Activated CD4-positive, CD25-positive, alpha-beta regulatory T cell (primary cell): ENCODE measurements at places on chromosomes 3 and 15.

- no peak for DNase-seq
These were observed 48.7 kb downstream of the MYH15 start for GRCh38 chr3:108461661-108462111.

DNA sequence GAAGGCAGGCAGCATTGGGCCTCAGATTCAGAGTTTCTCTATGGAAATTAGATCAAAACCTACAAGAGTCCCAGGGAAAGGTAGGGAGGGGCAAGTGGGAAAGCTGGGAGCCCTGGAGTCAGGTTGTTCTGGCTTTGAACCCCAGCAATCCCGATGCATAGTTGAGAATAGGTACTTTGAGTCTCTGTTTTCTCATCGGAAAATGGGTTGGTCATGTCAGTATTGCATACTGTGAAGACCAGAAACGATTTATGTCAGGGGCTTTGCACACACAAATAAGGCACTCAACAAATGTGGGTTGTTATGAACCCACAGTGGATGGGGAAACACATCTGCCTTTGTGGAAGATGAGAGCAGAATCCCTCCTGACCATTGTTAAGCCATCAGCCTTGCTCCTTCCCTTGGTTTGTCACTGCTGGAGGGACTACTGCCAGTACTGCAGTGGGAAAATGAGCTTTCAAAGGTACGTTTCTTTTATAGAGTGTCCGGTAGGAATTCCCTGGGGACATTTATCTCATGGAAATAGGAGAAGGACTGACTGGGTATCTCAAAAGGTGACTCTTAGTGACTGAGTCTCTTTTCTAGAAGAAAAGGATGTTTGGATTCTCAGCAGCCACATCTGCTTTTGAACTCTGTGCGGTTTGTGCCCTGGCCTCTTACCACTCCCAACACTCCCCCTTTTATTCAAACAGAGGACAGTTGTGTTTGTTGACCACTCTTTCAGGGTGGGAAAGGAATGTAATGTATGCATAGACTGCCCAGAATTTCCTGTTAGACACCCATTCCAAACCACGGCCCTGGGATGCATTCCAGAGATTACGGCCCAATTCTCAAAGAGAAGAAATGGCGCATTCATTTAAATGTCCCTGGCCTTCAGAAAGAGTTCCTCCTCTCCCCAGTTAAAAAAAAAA is 54.6 kb upstream of the VILL start:
- no peak for DNase-seq

- no peak for DNase-seq
These were observed 57.5 kb upstream of the SCN5A start for GRCh38 chr3:38706961-38707360.

GRCh38 chr15:90513448-90513847 is 16.3 kb upstream of the CRTC3 start:
- no peak for DNase-seq

- no peak for DNase-seq
These were observed 114.4 kb downstream of the FOXP1 start for GRCh38 chr3:71469138-71469435.

DNA sequence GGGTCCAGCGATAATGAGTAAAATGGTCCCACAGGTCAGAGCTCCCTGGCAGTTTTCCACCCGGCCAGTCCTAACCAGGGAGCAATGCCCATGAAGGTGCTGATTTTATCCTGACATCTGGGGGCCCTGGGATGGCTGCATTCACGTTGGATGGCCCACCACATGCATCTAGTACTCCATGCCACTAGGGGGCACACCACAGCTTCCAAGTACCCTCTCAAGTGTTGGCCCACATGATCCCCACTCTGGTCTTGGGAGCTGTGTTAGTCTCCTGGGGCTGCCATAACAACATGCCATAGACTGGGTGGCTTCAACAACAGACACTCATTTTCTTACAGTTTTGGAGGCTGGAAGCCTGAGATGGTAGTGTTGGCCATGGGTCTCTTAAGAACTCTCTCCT is 225.5 kb downstream of the SLCO3A1 start:
- DNase-seq: no peak

DNA sequence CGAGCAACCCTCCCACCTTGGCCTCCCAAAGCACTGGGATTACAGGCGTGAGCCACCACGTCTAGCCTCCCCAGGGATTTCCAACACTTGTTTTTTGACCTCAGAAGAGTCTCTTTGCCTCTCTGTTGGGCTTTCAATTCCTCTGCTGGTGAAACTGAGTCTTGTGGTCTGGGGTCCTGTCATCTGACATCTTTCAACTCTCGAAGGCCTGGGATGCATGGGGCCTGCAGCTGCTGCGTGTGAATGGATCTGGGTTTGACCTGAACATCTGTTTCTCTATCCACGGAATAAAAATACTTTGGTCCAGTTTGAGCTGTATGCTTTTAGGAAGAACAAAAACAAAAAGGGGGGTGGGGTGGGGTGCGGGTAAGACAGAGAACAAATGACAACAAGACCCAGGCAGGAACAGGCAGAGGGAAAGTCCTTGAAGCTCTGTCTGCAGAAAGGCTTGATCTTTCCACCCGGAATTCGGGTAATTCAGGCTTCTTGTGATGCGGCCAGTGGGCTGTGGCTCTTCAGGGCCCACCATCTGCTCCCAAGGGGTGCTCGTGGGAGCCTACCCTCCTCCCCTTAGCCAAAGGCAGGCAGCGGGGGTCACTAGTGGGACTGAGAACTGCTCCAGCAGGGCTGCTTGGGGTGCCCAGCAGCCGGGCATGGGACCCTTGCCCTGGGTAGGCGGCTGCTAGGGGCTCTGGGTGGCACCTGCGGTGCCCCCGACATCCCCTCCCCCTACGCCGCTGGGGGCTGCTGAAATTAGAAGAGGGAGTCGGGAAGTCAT is 71.5 kb downstream of the SLC12A8 start:
- DNase-seq: no peak

GRCh38 chr3:30918761-30919160 is 24.3 kb upstream of the GADL1 start:
- DNase-seq: no peak

GRCh38 chr3:177836671-177837070 is 639.4 kb upstream of the TBL1XR1 start:
- DNase-seq: no peak

- DNase-seq: no peak
These were observed 357.4 kb downstream of the SHQ1 start for GRCh38 chr3:72490688-72491435.

DNA sequence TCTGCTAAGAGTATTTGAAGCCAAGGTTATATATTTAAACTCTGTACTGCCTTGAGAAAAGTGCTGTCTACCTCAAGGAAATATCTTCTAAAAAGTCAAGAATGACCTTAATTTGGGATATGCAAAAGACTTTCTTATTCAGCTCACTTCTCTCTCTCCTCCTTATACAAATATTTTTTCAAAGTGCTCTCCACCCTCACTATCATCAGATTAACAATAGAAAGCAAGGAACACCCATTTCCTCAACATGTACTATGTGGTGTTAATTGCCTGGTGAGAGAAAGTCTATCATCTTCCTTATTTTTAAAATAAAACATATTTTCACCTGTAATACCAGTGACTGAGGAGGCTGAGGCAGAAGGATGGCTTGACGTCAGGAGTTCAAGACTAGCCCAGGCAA is 44.4 kb upstream of the RSL24D1 start:
- no peak for DNase-seq

DNA sequence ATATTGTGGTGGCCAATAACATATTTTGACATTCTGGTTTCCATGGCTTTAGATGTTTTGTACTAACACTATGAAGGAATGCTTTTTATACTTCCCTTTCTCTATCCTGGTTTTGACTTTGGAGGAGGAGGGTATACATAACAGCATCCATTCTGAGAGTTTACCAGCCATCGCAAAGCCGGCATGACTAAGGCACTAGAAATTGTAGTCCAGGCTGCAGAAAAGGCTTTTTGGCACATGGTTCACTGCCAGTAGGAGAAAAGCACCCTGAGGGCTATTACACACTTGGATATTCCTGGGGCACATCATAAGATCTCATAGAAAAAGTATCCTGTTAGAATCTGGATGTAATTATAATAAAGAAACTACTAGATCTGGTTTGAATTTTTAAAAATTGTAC is 101.8 kb downstream of the STT3B start:
- no peak for DNase-seq

DNA sequence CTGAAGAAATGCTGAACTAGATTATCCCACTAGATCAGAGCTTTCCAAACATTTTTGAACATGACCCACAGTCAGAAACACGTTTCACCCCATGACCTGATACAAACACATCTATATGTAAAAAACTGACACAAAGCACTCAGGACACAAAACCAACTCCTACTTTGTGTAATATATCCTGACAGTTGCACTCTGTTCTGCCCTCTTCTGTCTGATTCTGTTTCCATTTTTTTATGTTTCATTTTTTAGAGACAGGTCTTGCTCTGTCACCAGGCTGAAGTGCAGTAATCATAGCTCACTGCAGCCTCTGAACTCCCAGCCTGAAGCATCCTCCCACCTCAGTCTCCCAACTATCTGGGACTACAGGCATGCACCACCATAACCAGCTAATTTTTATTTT is 15.8 kb upstream of the RFTN1 start:
- DNase-seq: no peak

GRCh38 chr15:94300612-94301011 is 69.3 kb downstream of the MCTP2 start:
- DNase-seq: no peak

DNA sequence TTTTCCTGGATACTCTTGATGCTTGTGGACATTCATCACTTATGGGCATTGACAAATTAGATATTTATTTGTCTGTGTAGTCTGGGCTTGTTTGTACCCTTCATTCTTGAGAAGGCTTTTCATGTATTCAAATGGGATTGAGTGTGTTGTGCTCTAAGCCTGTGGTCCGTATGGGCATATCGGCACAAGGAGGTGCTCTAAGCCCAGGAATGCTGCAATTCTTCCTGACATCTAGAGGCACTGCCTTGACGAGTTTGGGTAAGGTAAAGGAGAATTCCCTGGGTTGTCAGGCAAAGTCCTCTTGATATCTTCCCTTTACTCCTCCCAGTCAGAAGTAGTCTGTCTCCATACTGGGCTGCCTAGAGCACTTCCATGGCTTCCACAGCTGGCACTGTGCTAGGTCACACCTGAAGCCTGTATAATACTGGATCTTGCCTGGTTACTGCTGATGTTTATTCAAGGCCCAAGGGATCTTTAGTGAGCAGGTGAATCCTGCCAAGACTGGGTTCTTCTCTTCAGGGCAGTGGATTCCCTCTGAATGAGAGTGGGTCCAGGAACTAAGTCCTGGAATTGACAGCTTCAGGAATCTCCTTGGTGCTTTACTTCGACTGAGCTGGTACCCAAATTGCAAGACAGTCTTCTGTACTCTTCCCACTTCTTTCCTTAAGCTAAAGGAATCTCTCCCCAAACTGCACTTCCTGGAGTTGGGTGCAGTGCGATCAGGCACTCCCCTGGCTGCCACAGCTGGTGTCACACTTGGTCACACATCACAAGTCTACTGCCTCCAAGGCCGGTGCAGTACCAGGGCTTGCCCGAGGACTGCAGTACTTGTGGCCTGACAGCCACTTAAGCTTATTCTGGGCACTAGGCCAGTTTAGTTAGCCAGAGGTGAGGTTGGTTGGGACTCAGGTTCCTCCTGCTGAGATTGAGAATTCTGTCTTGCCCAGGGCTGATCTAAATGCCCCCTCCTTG is 46.0 kb downstream of the GALK2 start:
- DNase-seq: no peak

GRCh38 chr3:127671523-127672428 is 976 bp upstream of the ABTB1 start:
- DNase-seq: no peak

- no peak for DNase-seq
These were observed 99.8 kb downstream of the SEC22A start for GRCh38 chr3:123301331-123302184.

- no peak for DNase-seq
These were observed 99.7 kb downstream of the NAALADL2 start for GRCh38 chr3:174958671-174959328.

- DNase-seq: no peak
These were observed 24.8 kb downstream of the MYO1E start for GRCh38 chr15:59347915-59348314.

- DNase-seq: peak; percentile 78
These were observed 674 bp downstream of the MSL2 start for GRCh38 chr3:136195258-136196063.

DNA sequence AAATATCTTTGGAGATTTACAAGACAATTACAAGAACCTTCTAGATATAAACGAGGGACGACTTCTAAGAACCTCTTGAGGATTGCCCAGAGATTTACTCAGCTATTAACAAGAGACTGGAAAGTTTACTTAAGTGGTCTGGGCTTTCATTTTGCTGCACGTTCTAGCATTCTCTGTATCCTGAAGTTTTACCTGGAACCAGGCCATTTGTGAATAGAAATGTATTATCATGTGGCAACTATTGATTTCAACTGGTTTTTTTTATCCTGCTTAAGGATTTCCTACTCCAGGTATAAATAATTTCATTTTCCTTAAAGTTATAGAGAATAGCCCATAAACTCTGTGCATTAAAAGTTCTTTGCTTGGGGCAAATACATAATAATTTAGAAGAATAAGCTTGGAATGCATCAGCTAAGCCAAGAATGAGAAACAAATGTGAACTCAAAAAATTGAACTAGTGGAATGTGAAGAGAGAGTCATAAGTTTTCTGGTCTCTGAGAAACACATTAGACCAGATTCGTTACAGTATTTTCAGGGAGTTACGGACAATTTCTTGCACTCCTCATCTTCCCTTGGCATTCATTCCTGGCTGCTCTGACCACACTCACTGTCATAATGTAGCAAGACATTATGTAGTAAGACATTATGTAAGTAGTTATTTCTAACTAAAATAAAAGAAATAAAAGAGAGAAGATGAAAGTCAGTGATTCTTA is 1.3 kb downstream of the AQP9 start:
- no peak for DNase-seq

DNA sequence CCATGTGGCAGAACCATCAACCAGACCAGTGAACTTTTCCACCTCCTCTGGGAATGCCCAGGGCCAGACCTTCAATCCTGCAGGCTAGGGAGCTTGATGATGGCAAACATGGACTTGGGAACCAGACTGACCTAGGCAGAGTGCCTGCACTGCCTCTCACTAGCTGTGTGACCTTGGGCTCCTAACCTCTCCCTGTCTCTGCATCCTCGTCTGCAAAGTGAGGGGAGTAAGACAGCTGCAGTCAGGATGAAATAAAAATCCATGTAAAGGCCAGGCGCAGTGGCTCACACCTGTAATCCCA is 17.5 kb upstream of the LOXL1 start:
- no peak for DNase-seq

DNA sequence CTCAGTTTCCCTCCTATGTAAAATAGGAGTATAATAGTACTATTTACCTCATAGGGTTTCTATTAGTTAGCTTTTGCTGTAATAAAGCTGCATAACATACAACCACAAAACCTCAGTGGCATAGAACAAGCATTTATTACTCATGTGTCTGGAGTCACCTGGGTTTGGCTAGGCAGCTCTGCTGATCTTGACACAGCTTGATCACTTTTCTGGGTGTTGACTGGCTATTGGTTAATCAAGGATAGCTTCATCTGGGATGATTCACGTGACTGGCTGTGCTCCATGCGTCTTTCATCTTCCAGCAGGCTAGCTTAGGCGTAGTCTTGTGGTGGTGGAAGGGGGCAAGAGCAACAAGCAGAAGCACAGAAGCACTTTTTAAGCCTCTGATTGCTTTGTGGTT is 112.6 kb downstream of the SQOR start:
- DNase-seq: no peak

GRCh38 chr3:52279596-52279995 is 1.1 kb upstream of the WDR82 start:
- no peak for DNase-seq

- DNase-seq: no peak
These were observed 52.1 kb downstream of the EDEM1 start for GRCh38 chr3:5239602-5240001.
